ENCODE measurements at places on chromosomes 1 and 21. TPM values are rescaled to one million over a fixed set of nuclear protein-coding genes. Genes with fewer than 3 reads are reported as not detected.

GRCh38 chr1:110879758-110880606, 7.0 kb downstream of the CD53 start:
- H3K36me3 ChIP-seq: no peaks in the 10 kb centered on the region
- H3K4me3 ChIP-seq: no peak overlapping the region
- H3K27ac ChIP-seq: no peak overlapping the region
- no peaks in the 10 kb centered on the region for H3K4me1 ChIP-seq

DNA sequence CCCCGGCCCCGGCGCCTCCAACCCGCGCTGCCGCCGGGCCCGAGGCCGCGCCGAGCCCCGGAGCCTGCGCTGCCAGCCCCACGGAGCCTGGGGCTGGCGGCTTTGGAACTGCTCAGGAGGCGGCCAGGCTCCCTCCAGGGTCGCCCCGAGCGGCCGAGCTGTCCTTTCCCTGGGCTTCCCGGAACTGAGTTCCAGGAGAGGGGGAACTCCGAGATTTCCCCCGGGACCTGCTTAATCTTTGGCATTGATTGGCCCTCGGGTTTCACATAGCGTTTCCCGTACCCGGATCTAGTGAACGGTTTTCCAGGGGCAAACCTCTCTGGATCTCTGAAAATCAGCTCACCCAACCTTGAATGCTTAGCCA, 504 bp downstream of the H6PD start:
- peak overlapping the region; percentile 46 for H3K4me3 ChIP-seq
- peak overlapping the region; percentile 91 for H3K27ac ChIP-seq
- H3K36me3 ChIP-seq: no peaks in the 10 kb centered on the region

DNA sequence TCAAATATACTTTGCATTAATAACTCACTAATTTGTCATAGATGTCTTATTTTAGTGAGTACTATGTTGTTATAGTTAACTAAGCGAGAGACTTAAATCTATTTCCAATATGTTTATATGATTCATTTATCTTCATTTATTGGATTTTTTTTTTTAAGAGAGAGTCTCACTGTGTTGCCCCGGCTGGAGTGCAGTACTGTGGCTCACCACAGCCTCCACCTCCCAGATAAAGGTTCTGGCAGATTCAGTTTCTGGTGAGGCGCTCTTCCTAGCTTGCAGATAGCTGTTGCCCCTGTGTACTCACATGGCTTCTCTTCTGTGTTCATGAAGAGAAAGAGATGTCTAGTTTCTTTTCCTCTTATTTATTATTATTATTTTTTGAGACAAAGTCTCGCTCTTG, 43.9 kb downstream of the SNRPE start:
- H3K4me1 ChIP-seq: no peaks in the 10 kb centered on the region
- no peaks in the 10 kb centered on the region for H3K36me3 ChIP-seq
- DNase-seq: no peak
- H3K27ac ChIP-seq: no peak overlapping the region

GRCh38 chr1:171267391-171267790, 19.1 kb downstream of the FMO1 start:
- no peaks in the 10 kb centered on the region for H3K27me3 ChIP-seq
- no peak overlapping the region for H3K27ac ChIP-seq
- no peaks in the 10 kb centered on the region for H3K36me3 ChIP-seq
- no peak overlapping the region for H3K4me3 ChIP-seq
- no peaks in the 10 kb centered on the region for H3K4me1 ChIP-seq

GRCh38 chr1:70319750-70320149, 34.8 kb downstream of the ANKRD13C start:
- no peaks in the 10 kb centered on the region for H3K36me3 ChIP-seq
- H3K27ac ChIP-seq: no peak overlapping the region
- DNase-seq: no peak
- no peaks in the 10 kb centered on the region for H3K27me3 ChIP-seq

DNA sequence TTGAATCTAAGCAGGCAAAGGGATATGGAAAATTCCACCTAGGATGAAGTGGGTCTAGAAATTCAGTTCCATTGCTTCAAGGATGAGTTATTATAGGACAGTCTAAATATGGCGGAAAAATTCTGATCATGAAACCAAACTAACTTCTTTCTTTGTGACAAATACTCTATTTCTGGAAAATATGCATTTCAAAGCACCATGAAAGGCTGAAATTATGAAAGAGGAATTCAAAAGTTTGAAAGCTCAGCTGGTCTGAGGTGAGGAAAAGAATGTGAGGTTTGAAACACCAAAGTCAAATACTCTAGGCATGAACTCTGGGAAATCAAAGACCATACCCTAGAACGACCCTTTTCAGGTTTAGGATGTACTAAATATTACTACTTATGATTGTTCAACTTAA, 36.4 kb upstream of the COL11A1 start:
- no peaks in the 10 kb centered on the region for H3K27me3 ChIP-seq
- no peak overlapping the region for H3K27ac ChIP-seq
- DNase-seq: no peak
- H3K4me3 ChIP-seq: no peak overlapping the region
- H3K4me1 ChIP-seq: no peaks in the 10 kb centered on the region

- no peak overlapping the region for H3K27ac ChIP-seq
- H3K27me3 ChIP-seq: no peaks in the 10 kb centered on the region
Measured at GRCh38 chr1:15345705-15346345, 63.9 kb upstream of the EFHD2 start.

DNA sequence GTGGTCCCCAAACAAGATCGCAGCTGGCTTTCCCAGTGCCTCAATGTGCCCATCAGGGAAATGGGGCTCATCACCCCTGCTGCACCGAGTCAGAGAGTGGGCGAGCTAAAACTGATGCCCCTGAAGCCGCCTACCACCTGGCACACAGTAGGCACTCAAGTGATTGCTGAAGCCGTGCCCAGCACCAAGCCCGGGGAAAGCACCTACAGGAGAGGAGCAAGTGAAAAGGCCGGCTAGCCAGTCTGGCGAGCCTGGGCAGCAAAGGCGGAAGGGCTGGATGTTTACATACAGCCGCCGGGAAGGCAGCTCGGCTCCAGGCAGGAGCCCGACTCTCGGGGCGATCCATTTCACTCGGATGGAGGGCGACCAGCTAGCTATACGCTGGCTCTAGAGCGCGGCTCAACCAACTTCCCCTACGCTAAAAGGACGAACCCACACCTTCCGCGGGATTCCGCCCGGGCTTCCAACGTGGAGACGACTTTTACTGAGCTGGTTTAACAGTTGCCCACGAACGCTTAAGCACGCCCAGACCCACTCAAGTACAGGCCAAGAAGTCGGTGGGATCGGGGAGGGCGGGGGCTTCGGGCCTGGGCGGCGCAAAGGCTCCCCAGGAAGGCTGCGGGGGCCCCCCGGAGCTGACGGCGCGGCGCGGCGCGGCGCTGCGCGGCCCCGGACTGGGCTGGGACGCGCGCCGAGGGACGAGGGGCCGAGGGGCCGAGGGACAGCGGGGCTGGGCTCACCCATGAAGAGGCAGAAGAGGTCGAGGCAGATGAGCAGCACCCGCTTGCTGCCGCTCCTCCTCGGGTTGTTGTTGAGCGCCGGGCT, 1.0 kb downstream of the PLPP3 start:
- H3K36me3 ChIP-seq: no peaks in the 10 kb centered on the region
- H3K27ac ChIP-seq: peak overlapping the region; percentile 95
- peaks cover 9% of the 10 kb centered on the region for H3K4me1 ChIP-seq
- peak overlapping the region; percentile 97 for H3K4me3 ChIP-seq
- DNase-seq: peak; percentile 79

GRCh38 chr1:6962478-6962995, 177.3 kb downstream of the CAMTA1 start:
- peak; percentile 96 for DNase-seq
- peaks cover 9% of the 10 kb centered on the region for H3K4me1 ChIP-seq
- H3K36me3 ChIP-seq: no peaks in the 10 kb centered on the region
- no peak overlapping the region for H3K4me3 ChIP-seq

- no peak overlapping the region for H3K4me3 ChIP-seq
- H3K4me1 ChIP-seq: peaks cover 36% of the 10 kb centered on the region
- H3K27ac ChIP-seq: no peak overlapping the region
- H3K27me3 ChIP-seq: no peaks in the 10 kb centered on the region
- H3K36me3 ChIP-seq: no peaks in the 10 kb centered on the region
Measured at GRCh38 chr1:93601686-93602085, 80.0 kb downstream of the BCAR3 start.

The ATP1A4 gene
- 0.19 TPM for total RNA-seq

The LAX1 gene
- total RNA-seq: 6.9 TPM

The XCL2 gene
- total RNA-seq: 1.6 TPM

The ELAVL4 gene
- total RNA-seq: not detected

The VSIG8 gene
- not detected for total RNA-seq

The RGS4 gene
- 3.1 TPM for total RNA-seq

The RNU1-1 gene
- 8,605 TPM for total RNA-seq

The MIXL1 gene
- total RNA-seq: 0.16 TPM

The ERRFI1 gene
- 71.3 TPM for total RNA-seq

The CCDC27 gene
- total RNA-seq: not detected

The BARHL2 gene
- not detected for total RNA-seq

Data from kidney (tissue), 22 donors.